Stimulated activated CD8-positive, alpha-beta memory T cell treated with anti-CD3 and anti-CD28 coated beads, Interleukin-4, amount 100 ng/mL, for 4 hours (primary cell): ENCODE measurements at places on chromosomes 3 and 15.
A peak's percentile ranks its signal among the peaks of the same experiment; 100 is the strongest.

DNA sequence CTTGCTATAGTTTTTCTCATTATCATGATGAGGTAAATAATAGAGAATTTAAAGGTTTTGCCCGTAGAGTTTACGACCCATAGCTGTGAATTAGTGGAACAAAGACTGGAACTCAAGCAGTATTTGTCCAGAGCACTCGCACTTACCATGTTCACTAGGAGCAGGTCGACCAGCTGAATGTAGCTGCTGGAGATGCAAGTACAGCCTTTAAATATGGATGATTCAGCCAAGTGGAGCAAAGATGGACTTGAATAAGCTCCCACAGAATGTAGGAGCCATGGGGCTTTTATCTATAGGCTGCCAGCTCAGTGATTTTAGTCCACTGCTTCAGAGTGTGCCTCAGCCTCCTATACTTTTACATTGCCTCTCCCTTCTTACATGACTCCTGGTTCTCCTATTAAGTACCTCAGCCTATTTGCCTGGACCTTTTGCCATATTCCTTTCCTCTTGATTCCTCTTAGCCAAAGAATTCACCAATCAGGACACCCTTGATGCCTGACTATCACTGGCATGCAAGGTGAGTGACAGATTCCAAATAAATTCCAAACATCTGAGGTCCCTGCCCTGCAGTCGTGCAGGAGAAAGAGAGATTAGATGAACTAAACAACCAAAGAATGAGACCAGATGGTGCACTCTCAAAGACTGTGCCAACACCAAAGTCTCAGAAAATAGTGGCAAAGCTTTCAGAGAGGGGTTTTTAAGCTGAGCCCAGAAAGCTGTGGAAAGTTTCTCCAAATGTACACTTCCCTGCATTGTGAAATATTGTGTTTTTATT lies 3.9 kb downstream of the MKRN3 start:
- DNase-seq = no peak

- DNase-seq = peak; percentile 28
Observed at GRCh38 chr3:13544293-13544831, 4.6 kb upstream of the FBLN2 start.

GRCh38 chr3:190849607-190850006 lies 12.9 kb downstream of the GMNC start:
- DNase-seq = no peak

GRCh38 chr3:184491011-184491576 lies 70.5 kb upstream of the EPHB3 start:
- no peak for DNase-seq

- DNase-seq = no peak
Observed at GRCh38 chr15:77097921-77098320, 27.0 kb upstream of the TSPAN3 start.

DNA sequence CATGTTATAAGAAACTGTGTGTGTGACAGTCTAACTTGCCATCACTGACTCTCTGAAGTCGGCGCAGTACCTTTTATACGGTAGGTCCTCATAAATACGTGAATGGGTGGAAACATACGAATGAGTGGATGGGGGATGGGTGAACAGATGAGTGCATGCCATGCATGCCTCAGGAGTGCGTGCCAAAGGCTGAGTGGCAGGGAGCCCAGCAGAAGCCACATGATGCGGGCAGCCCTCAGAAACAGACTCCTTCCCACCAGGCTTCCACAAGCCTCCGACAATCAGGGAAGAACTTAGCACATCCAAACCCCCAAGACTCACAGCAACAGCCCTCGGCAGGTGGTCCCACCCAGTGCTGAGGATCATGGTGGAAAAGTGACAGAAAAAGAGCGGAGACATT lies 16.7 kb downstream of the HCN4 start:
- DNase-seq = no peak

GRCh38 chr3:149487598-149488197 lies 13.2 kb downstream of the TM4SF4 start:
- no peak for DNase-seq

DNA sequence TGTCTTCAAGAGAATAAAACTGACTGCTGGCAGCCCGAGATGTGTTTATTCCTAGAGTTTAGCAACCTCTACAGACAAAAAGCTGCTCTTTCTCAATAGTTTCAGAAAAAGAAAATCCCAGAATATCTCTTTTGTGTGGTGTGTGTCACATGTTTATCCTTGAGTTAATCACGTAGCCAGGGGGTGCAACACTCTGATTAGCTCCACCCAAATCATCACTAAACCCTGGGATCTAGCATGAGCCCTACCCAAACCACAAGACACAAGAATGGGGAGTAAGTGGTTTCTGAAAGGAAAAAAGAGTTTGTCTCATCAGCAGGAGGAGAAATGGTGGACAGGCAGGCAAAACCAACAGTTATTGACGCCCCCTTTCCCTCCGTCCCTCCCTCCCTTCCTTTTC lies 78.5 kb upstream of the AGBL1 start:
- DNase-seq = no peak

GRCh38 chr15:80915472-80915871 lies 74.1 kb downstream of the MESD start:
- no peak for DNase-seq

DNA sequence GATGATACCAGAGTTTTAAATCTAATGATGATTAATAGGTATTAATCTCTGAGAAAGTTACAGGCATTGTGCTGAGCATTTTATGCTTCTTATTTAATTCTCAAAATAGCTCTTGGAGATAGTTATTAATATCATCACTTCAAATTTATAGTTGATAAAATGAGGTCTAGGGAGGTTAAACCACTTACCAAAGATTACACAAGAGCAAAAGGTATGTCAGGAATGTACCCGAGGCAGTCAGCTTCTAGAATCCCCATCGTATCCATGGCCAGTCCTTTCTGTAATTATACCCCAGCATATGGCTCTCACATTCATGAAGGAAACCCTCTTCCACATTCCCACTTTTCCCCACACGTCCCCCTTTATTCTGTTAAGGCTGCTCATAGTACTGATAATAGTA lies 421.3 kb downstream of the PYDC2 start:
- no peak for DNase-seq

- DNase-seq = no peak
Observed at GRCh38 chr3:101939361-101940049, 90.2 kb downstream of the NFKBIZ start.

DNA sequence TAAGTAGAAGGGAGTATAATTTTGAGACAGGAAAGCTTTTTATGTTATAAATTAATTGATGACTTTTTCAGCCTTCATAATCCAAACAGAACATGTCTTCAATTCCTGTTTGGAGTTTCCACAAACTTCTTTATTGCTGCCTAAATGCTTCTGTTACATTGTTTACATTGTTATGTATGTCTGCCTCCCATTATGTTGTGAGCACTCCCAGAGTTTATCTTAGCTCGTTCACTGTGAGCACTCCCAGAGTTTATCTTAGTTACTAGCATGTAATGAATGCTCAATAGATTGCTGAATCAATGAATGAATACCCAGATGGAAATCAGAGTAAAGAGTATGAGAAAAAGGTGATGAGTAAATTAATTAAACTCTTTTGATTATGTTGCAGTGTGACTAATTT lies 1178.0 kb downstream of the ROBO1 start:
- no peak for DNase-seq

- no peak for DNase-seq
Observed at GRCh38 chr15:68417897-68418296, 14.1 kb downstream of the ITGA11 start.

DNA sequence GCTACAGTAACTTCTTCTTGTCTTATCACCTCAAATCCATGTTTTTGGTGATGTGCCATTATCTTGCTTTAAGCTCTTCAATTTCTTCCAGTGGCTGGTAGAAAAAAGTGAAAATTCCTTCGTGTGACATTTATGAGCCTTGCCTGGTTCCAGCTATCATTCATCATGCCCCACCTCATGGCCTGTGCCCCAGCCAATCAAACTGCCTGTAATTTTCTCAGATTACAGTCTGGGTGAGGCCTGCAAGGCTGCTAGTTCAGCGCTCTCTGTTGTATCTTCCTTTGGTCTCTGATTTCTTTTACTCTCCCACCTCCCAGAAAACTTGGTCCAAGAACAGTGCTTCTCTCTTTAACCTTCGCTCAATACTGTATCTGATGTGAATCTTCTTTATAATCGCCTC lies 249.3 kb upstream of the ZNF717 start:
- DNase-seq = no peak

- no peak for DNase-seq
Observed at GRCh38 chr3:15952543-15953175, 154.9 kb upstream of the ANKRD28 start.

- DNase-seq = no peak
Observed at GRCh38 chr3:127889461-127889863, 25.6 kb upstream of the KBTBD12 start.

- no peak for DNase-seq
Observed at GRCh38 chr3:47664519-47664918, 85.9 kb upstream of the CSPG5 start.

GRCh38 chr3:94693997-94694640 lies 631.3 kb downstream of the NSUN3 start:
- no peak for DNase-seq

GRCh38 chr3:25473246-25473645 lies 45.2 kb downstream of the RARB start:
- no peak for DNase-seq

GRCh38 chr3:30440880-30441279 lies 165.5 kb upstream of the TGFBR2 start:
- DNase-seq = no peak

GRCh38 chr3:8451696-8452095 lies 49.9 kb upstream of the LMCD1 start:
- DNase-seq = no peak

GRCh38 chr3:67515778-67516177 lies 138.6 kb downstream of the SUCLG2 start:
- no peak for DNase-seq

DNA sequence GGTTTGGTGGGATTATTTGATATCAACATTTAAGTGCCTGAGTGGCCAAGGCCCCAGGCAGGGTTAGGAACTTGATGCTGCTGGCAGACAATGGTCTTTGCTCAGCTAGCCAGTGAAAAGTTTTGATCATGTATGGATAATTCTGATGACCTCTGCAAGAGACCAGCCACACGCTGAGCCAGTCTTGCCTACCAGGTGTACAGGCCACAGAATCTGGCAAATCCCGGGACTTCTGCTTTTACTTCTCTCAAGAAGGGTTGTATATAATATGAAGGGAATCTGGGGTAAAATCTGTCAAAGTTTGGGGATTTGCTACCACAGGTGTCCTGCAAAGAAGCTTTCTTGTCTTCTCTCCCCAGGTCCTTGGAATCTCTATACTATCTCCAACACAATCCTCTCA lies 331.4 kb upstream of the GOLIM4 start:
- DNase-seq = no peak

DNA sequence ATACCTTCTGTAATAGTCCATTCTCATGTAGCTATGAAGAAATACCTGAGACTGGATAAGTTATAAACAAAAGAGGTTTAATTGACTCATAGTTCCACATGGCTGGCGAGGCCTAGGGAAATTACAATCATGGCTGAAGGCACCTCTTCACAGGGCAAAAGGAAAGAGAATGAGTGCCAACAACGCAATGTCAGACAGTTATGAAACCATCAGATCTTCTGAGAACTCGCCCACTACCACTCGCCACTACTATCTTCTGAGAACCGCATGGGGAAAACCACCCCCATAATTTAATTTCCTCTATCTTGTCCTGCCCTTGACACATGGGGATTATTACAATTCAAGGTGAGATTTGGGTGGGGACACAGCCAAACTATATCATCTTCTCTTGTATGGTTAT lies 406.8 kb upstream of the CBLB start:
- no peak for DNase-seq

GRCh38 chr3:29525254-29525881 lies 244.5 kb downstream of the RBMS3 start:
- DNase-seq = no peak

DNA sequence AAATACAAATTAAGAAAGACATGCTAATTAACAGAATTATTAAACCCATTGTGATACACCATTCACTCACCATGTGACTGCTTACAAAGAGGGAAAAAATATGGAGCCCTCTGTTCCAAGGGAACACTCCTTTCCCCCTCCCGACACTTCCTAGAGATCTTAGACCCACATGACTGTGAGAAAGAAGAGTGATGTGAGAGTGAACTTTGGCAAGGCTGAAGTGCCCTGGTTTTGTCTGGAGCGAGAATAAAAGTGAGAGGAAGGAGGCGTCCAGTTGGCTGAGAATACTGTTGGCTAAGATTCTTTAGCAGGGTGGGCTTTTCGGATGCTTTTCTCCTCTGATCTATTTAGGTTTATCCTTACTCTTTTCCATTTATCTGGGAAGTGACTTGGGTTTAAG lies 14.1 kb downstream of the CHL1 start:
- no peak for DNase-seq

GRCh38 chr15:89419370-89419984 lies 76.9 kb downstream of the RHCG start:
- no peak for DNase-seq

- no peak for DNase-seq
Observed at GRCh38 chr15:57589281-57589680, 2.4 kb upstream of the MYZAP start.

DNA sequence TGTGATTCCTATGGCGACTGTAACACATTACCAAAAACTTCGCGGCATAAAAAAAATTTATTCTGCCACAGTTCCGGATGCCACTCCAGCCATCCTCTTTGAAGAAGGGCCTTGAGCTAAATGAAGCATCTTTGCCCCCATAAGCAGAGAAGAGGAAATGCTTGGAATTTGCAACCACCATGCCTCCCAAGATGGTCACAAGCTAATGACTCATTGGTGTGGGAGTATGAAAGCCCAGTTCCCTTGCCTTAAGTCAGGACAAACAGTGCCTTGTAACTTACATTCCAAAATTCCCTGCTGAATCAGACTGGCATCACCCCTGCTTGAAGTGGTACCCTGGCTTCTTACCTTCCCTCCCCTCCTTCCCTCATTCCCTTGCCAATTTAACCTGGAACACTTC lies 1077.4 kb downstream of the EPHA3 start:
- DNase-seq = no peak

- no peak for DNase-seq
Observed at GRCh38 chr15:42108189-42108588, 13.8 kb upstream of the PLA2G4D start.

DNA sequence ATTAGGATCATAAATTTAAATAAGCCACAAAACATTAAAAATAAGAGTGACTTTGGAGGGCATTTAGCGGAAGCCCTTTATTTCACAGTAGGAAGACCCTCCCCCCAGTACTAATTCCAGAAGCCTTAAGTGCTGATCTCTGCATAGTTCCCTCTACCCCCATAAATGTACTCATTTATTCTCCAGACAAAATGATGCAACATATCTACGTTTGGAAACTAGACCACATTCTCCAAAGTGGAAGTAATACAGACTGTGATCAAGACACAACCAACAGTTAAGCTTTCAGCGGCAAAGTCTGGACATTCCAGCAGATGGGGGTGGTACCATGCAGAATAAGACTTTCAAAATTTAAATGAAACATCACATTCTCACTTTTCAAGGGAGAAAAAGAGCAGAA lies 44.8 kb upstream of the RPS17 start:
- DNase-seq = no peak

DNA sequence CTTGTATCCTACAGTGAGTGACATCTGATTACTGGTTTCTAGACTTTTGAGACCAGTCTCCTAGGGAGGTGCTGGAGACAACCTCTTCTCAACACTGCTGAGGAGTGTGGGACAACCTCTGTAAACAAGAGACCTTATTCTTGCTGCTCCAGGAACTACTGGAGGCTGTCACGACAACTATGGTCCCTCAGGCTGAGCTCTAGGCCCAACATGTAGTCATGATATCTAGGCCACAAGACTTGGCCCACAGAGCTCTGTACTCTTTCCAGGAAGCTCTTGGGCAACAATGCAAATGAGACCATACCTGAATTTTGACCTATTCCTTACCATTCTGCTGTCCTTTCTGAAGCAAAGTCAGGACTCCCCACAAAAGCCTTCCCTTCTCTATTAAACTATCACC lies 24.3 kb upstream of the HEG1 start:
- DNase-seq = no peak

- peak; percentile 66 for DNase-seq
Observed at GRCh38 chr15:78299101-78299930, at the start of gene SKIC8. Gene SKIC8, minus strand, starts transcription at chr15:78299609. Its CDS starts 3,923 bp downstream, at chr15:78295686.
